ENCODE measurements at places on chromosomes 5 and 9. TPM values are rescaled to one million over a fixed set of nuclear protein-coding genes. Genes with fewer than 3 reads are reported as not detected.
A peak's percentile ranks its signal among the peaks of the same experiment; 100 is the strongest.

GRCh38 chr5:16558984-16559629 is 57.7 kb downstream of the RETREG1 start:
- no peaks in the 10 kb centered on the region for H3K27me3 ChIP-seq
- H3K4me3 ChIP-seq, result no peak overlapping the region
- H3K27ac ChIP-seq, result no peak overlapping the region
- no peak for DNase-seq

DNA sequence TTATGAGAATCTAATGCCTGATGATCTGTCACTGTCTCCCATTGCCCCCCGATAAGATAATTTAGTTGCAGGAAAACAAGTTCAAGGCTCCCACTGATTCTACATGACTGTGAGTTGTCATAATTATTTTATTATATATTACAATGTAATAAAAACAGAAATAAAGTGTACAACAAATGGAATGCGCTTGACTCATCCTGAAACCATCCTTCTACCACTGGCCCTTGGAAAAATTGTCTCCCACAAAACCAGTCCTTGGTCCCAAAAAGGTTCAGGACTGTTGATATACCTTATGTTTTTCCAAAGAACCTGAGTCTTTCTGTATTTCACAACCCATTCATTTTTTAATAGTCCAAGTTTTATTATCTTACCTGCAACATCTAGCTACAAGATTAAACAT is 403.5 kb downstream of the TAF11L14 start:
- H3K27me3 ChIP-seq, result no peaks in the 10 kb centered on the region
- H3K36me3 ChIP-seq, result no peaks in the 10 kb centered on the region
- no peak for DNase-seq
- H3K4me1 ChIP-seq, result no peaks in the 10 kb centered on the region

- peaks cover 6% of the 10 kb centered on the region for H3K27me3 ChIP-seq
- H3K4me3 ChIP-seq, result no peak overlapping the region
- no peak overlapping the region for H3K27ac ChIP-seq
- no peaks in the 10 kb centered on the region for H3K36me3 ChIP-seq
These were observed 2.7 kb upstream of the ITK start for GRCh38 chr5:157177953-157178352.

DNA sequence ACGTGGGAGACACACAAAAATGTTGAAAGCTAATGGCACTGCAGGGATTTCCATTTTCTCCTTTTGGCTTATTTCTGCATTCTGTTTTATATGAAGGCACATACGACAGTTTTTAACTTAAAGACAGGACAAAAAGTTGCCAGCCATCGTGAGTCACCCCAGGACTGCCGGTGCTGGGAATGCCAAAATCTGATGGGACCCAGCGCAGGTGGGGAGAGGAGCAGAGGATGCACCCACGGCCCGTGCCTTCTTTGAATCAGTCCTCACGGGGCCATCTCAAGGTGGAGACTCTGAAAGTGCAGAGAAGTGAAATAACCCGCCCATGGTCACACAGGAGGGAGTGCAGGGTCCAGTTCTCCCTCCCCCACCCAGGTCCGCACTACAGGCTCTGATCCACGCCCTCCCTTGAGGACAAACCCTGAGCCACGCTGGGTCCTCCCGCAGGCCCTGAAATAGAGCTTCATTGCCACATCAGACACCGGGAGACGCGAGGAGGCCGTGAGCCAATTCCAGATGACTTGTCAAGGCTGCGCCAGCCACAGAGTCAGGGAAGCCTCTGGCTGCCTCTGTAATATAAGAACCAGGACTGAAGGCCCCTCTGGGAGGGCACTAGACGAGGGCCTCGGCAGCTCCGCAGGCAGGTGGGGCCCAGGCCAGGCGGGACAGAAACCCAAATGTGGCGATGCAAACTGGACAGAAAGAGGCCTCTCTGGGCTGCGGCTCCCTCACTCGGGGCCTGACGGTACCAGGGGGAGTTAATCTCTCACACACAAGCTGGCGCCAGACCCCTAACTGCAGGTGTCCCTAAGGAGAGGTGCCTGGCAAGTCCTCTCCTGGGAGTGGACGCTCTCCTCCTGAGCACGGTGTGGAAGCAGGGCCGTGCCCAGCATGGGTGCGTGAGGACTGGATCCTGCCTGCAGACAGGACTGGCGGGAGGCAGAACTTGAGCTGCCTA is 22.9 kb downstream of the ADAMTS2 start:
- no peak for DNase-seq
- no peaks in the 10 kb centered on the region for H3K27me3 ChIP-seq
- H3K27ac ChIP-seq, result no peak overlapping the region
- no peaks in the 10 kb centered on the region for H3K4me1 ChIP-seq
- no peak overlapping the region for H3K4me3 ChIP-seq
- no peaks in the 10 kb centered on the region for H3K36me3 ChIP-seq

GRCh38 chr9:5949103-5949699 is 58.5 kb downstream of the MLANA start:
- peaks cover 31% of the 10 kb centered on the region for H3K4me1 ChIP-seq
- no peaks in the 10 kb centered on the region for H3K27me3 ChIP-seq
- peak overlapping the region; percentile 41 for H3K27ac ChIP-seq
- H3K36me3 ChIP-seq, result no peaks in the 10 kb centered on the region

DNA sequence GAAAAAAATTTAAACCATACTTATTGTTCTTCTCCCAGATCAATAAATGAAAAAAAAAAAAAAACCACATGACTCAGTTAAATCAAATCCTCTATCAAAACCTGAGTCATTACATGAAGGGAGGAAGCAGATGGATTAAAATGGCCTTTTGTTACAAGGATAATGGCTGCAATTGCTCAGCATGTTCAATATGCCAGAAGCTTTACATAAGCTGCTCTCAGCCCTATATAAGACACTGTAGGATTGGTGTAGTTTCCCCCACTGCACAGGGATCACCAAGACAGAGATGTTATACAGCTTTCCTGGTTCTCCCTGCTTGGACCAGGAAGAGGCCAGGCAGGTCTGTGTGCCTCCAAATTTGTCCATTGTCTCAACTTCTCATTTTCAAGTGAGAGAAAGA is 101.6 kb upstream of the MAP1B start:
- H3K4me3 ChIP-seq, result no peak overlapping the region
- no peaks in the 10 kb centered on the region for H3K27me3 ChIP-seq
- no peak for DNase-seq
- no peaks in the 10 kb centered on the region for H3K36me3 ChIP-seq

GRCh38 chr5:151239237-151239861 is 13.6 kb upstream of the GM2A start:
- no peaks in the 10 kb centered on the region for H3K36me3 ChIP-seq
- H3K4me1 ChIP-seq, result peaks cover 10% of the 10 kb centered on the region
- H3K27me3 ChIP-seq, result no peaks in the 10 kb centered on the region
- no peak overlapping the region for H3K4me3 ChIP-seq
- peak; percentile 60 for DNase-seq
- no peak overlapping the region for H3K27ac ChIP-seq

- peaks cover 1% of the 10 kb centered on the region for H3K36me3 ChIP-seq
- no peak for DNase-seq
- no peaks in the 10 kb centered on the region for H3K4me1 ChIP-seq
- no peak overlapping the region for H3K27ac ChIP-seq
- no peaks in the 10 kb centered on the region for H3K27me3 ChIP-seq
These were observed 191.4 kb downstream of the CCDC171 start for GRCh38 chr9:15744196-15744595.

DNA sequence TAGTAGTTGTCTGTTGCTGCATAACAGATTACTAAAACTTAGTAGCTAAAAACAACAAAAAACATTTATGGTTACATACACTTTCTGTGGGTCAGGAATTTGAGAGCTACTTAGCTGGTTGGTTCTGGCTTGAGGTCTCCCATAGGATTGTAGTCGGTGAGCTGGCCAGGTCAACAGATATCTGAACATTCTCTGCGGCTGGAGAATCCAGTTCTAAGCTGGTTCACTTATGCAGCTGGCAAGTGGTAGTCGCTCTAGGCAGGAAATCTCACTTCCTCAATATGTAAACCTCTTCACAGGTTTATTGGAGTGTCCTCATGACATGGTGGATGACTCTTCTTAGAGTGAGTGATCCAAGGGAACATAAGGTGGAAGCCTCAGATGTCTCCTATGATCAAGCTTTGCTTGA is 65.7 kb upstream of the TNFAIP8 start:
- no peak overlapping the region for H3K4me3 ChIP-seq
- no peaks in the 10 kb centered on the region for H3K27me3 ChIP-seq
- H3K27ac ChIP-seq, result peak overlapping the region; percentile 50
- DNase-seq, result no peak
- no peaks in the 10 kb centered on the region for H3K36me3 ChIP-seq

DNA sequence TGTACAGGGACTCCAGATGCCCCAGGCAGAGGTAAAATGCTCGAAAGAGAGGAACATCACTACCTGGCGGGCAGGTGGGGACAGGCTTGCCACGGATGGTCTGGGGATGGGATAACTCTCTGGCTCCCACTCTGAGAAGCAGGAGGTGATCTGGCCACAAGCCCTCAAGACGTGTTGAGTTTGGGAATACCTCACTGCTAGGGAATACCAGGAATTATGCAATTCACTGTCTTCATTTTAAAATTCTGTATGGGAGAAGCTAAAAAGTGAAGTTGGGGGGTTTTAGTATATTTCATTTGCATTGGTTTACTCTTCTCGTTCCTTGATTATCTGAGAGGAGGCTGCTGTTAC is 510.4 kb downstream of the CCDC171 start:
- no peak overlapping the region for H3K27ac ChIP-seq
- DNase-seq, result no peak
- no peaks in the 10 kb centered on the region for H3K27me3 ChIP-seq

DNA sequence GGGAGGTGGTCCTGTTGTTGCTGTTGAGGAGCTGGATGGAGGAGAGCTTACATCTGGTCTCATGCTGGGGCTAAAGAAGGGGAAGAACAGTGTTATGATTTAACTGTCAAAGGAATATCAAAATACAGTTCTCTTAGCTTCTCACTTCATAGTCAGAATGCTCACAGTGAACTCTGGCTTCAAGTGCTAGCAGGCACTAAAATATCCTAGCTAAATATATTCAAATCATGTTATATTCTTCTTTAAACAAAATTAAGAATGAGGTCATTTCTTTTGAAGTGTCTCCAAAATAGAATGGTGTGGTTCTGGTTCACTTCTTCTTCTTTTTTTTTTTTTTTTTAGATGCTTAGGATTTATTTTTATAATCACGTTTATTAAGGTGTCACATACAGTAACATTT is 89.4 kb downstream of the NR3C1 start:
- H3K4me3 ChIP-seq, result no peak overlapping the region
- no peaks in the 10 kb centered on the region for H3K36me3 ChIP-seq
- H3K27ac ChIP-seq, result no peak overlapping the region
- no peak for DNase-seq
- peaks cover 22% of the 10 kb centered on the region for H3K4me1 ChIP-seq

DNA sequence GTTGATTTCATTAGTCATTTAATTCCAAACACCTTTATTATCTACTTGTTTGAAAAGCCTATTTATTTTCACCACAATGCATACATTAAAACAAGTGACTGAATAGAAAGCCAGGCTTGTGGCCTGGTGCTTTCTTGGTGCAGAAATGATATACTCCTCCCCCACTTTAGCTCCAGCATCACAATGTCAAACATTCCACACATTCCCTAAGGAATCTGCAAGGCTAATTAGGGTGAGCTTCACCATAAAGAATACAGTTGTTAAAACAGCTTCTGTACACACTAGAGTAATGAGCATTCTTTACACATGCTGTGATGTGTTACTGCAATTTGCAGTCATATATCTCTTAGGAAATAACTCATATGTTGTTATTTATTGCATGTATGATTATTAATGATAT is 705.7 kb downstream of the CETN3 start:
- H3K4me1 ChIP-seq, result peaks cover 5% of the 10 kb centered on the region
- H3K4me3 ChIP-seq, result no peak overlapping the region
- no peaks in the 10 kb centered on the region for H3K36me3 ChIP-seq
- no peaks in the 10 kb centered on the region for H3K27me3 ChIP-seq
- H3K27ac ChIP-seq, result no peak overlapping the region

GRCh38 chr5:139633295-139634027 is 14.7 kb upstream of the CXXC5 start:
- peak; percentile 77 for DNase-seq
- no peak overlapping the region for H3K4me3 ChIP-seq
- H3K27me3 ChIP-seq, result no peaks in the 10 kb centered on the region
- H3K4me1 ChIP-seq, result peaks cover 34% of the 10 kb centered on the region

DNA sequence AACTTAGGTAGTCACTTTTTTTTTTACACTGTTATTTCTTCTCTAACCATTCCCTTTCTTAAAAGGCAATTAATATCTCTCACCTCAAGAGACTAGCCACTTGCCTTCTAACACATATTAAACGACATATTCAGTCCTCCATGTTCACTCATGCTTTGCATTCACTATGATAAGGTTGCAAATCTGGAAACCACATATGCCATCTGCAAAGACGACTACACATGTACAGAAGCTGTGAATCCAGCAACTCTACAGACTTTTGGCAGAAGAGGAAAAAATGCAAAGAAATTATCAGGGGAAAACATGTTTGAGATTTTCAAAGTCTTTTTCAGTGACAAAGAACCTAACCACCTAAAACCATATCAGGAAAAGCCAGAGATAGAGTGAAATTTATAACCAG is 112.1 kb downstream of the EPB41L4A start:
- no peak overlapping the region for H3K4me3 ChIP-seq
- H3K36me3 ChIP-seq, result no peaks in the 10 kb centered on the region
- H3K27ac ChIP-seq, result no peak overlapping the region

GRCh38 chr9:91162784-91163443 is 198.8 kb downstream of the AUH start:
- H3K27me3 ChIP-seq, result no peaks in the 10 kb centered on the region
- no peaks in the 10 kb centered on the region for H3K36me3 ChIP-seq
- H3K27ac ChIP-seq, result no peak overlapping the region
- H3K4me3 ChIP-seq, result no peak overlapping the region
- H3K4me1 ChIP-seq, result peaks cover 11% of the 10 kb centered on the region

DNA sequence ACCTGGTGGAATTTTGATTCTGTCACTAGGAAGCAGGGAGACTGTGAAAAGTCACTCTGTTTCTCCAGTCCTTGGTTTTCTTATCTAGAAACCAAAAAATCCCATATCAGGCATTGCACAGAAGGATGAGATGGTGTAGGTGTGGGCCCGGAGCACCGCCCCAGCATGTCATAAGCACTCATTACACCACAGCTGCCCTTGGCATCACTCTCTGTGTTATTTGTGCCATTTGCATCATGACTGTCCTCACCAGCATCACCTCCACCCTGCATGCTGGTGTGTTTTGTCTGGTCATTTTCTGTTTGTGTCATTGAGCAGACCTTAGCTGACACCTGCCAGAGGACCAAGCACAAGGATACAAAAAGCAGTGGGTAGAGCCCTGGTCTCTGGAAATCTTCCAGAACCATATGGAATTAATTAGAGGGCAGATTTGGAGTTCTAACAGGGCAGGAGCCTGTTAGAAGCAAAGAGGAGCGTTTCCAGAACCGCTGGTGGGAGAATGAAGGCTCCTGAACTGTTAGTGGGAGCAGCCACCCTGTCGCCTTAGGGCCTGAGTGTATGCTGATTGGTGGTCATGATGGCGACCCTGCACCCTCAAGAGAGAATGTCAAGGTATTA is 99.3 kb downstream of the AMBP start:
- H3K36me3 ChIP-seq, result no peaks in the 10 kb centered on the region
- no peak for DNase-seq

GRCh38 chr9:2126331-2126803 is 111.2 kb downstream of the SMARCA2 start:
- H3K27me3 ChIP-seq, result no peaks in the 10 kb centered on the region
- peak; percentile 16 for DNase-seq
- no peak overlapping the region for H3K27ac ChIP-seq
- H3K4me3 ChIP-seq, result no peak overlapping the region
- no peaks in the 10 kb centered on the region for H3K36me3 ChIP-seq

APBA1 gene
- 3.6 TPM for total RNA-seq

ZNF608 gene
- 33.6 TPM for total RNA-seq

DELE1 gene
- total RNA-seq, result 50.6 TPM

TYRP1 gene
- total RNA-seq, result not detected

CSNK1G3 gene
- total RNA-seq, result 22.6 TPM

CFAP90 gene
- total RNA-seq, result 0.52 TPM

PCDHGA3 gene
- 11.2 TPM for total RNA-seq

FBXL7 gene
- total RNA-seq, result 3.1 TPM

IFNA13 gene
- total RNA-seq, result not detected

EXOSC3 gene
- 33.2 TPM for total RNA-seq

IRX2 gene
- total RNA-seq, result 1.3 TPM

DCANP1 gene
- total RNA-seq, result not detected
